ENCODE measurements at places on chromosomes 6 and 20.

- no peak for DNase-seq
These were observed 819 bp upstream of the MTRF1L start for GRCh38 chr6:153003366-153003690.

DNA sequence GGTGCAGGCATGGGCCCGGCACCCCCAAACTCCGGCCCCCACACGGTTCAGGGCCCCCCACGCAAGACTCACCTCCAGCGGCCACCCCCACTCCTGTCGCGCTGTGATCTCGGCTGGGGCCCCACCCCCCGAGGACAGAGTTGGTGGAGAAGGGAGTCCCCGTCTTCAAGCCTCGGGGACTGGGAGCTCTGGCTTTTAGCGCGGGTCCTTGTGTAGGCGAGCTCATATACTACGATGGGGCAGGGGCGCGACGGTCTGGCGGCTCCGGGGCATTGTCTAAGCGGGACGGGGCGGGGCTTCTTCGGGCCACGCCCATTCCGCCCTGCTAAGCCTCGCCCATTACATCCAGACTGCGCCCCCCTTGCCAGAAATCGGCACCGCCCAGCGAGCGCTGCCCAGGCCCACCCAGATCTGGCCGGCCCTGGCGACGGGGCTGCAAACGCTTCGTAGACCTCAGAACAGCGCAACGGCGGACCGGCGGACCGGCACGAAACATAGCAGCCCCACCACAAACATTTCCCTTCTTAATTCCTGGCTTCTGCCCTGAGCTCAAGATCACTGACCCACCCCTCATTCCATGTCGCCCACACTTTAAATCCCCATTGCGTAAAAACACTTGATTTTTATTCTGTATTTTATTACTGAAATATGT lies 1.0 kb upstream of the DDAH2 start:
- no peak for DNase-seq

- DNase-seq: no peak
These were observed 256.8 kb downstream of the SYNE1 start for GRCh38 chr6:152380351-152380767.

- no peak for DNase-seq
These were observed 934.4 kb downstream of the HACE1 start for GRCh38 chr6:103925317-103925716.

DNA sequence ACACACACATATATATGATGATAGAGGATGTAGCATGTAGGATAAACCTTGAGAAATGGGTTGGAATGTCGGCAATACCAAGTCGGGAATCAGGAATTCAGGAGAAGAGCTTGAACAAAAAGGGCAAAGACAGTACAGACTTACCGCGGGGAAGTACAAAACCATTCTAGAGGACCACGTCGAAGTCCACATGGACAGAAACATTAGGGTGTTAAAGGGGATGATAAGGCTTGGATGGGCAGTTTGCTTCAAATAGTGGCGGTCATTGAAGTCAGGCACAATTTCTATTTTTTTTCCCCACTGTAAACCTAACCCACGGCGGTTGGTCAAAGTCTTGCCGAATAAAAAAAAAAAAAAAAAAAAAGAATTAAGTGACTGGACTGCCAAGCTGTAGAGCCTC lies 766 bp upstream of the NUS1 start:
- DNase-seq: no peak

DNA sequence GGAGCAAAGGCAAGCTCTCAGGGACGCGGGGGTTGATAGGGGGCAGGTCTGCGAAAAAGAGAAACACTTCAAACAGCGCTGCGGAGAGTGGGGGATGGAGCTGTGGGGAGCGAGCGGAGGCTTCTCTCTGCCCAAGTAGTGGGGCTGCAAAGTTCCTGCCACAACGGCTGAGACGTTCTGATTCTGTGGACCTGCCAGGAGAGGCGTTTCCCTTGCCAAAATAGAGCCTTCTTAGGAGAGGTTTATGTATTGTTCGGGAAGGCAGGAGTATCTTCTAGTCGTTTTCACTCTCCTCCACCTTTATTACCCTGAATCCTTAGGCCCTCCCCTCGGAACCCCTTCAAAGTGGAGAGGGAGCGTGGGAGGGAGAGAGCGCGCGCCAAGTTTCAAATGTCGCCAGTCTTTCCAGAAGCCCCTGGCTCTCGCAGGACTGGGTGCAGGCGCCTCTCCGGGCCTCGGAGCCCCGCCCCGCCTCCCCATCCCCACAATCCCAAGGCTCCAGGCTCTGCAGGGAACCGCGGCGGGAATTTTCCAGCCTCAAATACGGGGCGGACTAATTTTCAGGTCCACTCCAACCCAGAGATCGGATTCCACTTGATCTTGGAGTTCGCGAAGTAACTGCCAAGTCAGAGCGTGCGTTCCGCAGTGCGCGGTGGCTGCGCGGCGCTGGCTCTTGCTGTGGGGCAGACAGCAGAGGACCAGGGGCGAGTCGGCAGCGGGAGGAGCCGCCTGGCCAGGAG lies 10.0 kb upstream of the POU3F2 start:
- no peak for DNase-seq

DNA sequence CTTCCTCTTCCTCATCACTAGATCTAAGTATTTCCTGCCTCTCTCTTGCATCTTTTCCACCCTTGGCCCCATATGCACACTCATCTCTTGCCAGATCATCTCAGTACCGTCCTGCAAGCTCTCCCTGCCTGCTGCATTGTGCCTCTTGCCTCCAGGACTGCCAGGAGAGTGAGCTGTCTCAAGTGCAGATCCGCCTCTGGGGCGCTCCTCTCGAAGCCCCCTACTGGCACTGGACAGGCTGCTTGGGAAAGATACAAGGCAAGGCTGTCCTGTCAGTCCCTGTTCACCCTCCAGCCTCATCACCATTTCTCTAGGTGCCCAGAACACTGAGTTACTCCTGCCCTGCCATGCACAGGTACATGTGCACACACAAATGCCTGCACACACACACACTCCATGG lies 10.2 kb downstream of the SYNDIG1 start:
- no peak for DNase-seq

Measured in epithelial cell of prostate (primary cell).